ENCODE measurements at places on chromosomes 7 and 10.

DNA sequence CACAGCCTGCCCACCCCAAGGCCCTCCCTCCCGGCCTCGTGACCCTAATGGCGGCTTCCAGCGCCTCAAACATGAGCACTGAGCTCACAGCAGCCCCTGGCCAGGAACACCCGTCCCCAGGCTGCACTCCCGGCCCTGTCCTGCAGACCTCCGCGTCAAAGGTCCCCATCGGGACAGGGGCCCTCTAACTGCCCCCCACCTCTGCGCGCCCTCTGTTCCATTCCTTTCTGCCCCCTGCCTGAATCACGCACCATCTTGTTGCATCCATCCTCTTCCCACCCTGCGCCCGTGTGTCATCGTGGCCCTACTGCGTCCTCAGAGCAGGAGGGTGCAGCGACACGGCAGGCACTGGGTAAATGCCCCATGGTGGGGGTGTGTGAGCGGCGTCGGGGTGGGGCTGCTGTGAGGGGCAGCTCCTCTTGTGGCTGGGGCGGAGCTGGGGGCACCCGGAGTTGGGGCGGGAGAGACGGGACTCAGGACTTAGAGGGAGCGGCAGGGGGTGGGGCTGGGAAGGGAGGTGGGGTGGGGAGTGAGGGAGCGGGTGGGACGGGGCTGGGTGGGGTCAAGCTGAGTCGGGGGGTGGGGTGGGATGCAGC is 13.4 kb downstream of the SLC29A4 start:
- no peak for DNase-seq

DNA sequence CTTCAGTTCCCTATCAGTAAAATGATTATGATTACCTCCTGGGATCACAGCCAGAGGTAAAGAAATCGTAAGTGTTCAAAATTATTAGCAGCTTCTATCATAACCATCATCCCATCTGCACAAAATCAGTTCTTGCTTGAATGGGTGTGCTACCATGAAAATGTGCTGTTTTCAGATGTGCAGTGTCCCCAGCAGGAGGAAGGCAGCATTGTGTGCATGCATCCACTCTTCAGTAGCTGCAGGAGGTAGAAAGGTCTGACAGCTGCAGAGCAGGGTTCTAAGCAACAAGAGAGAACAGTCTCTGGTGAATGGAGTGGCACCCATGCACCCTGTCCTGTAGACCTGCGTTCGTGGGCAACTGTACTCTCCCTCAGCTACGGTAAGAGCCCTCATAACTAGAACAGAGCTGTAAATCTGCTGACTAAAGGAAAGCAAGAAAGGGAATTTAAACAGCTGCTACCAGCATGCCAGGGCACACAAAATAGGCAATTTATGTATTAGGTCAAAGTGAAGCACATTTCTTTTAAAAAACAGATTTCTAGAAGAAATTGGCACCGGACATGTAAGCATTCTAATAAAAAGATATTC is 21.2 kb downstream of the VSTM2A start:
- no peak for DNase-seq

DNA sequence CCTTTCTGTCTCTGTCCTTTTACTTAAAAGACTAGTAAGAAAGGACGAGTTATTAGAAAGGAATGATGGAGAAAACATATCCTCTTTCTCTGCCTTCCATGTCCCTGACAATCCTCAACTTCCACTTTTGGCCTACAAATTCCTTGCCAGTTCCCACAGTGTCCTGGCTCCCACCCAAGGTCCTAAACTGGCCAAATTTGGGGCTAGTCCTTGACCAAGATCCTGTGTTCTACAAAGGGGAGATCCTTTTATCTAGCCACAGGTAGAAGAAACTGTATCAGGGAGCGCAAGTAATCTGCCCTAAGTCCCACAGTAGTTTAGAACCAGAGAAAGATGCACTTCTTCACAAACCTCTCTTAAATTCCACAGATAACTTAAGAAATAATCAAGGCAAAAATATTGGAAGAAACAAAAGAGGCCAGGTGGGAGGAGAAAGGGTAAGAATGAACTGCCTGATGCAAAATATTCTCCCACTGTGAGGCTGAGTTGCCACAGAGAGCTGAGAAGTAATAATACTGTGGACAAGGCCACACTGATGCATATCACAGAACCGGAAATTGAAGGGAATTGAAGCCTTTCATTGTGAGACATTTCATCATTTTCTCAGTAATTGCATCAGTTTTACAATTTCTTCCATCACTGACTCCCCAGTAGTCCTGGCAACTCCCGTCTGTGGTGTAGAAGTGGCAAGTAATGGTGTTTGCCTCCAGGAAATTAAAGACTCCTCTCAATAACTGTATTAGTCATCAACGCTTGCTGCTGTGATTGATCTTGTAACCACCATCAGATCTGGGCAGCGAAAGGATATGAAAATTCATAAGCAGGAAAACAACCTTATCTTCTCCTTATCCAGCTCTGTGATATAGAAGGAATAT is 47.2 kb downstream of the DNAJC12 start:
- no peak for DNase-seq

DNA sequence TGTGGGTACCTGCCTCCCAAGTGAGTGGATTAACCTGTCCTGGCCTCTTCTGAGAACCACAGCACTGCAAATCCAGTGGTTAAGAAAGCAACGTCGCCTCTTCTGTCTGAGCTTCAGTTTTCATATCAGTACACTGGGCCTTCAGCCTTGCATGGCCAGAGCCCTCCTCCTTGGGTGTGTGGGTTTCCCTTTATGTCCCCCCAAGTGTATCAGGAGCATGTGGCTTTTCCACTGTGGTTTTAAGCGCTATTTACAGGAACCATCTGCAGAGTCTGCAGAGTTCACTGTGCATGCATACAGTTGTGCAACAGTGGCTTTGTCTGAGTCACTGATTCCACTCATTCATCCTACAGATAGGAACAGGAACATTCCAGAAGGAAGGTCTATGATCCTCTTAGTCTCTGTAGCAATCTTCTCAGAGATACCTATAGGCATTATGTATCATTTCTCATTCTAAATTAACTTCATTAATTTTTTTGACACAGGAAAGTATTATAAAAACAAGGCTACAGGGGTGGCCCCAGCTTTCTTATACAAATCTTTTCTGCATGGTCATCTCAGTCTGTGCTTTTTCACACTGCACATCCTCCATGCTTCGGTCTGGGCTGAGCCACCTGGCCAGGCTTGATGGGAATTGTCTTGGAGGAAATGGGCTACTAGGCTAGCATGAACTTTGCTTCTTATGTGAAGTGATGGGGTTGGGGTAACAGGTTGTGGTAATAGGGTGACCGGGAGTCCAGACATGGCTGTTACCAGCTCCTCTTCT is 17.1 kb downstream of the MBL2 start:
- peak; percentile 60 for DNase-seq

DNA sequence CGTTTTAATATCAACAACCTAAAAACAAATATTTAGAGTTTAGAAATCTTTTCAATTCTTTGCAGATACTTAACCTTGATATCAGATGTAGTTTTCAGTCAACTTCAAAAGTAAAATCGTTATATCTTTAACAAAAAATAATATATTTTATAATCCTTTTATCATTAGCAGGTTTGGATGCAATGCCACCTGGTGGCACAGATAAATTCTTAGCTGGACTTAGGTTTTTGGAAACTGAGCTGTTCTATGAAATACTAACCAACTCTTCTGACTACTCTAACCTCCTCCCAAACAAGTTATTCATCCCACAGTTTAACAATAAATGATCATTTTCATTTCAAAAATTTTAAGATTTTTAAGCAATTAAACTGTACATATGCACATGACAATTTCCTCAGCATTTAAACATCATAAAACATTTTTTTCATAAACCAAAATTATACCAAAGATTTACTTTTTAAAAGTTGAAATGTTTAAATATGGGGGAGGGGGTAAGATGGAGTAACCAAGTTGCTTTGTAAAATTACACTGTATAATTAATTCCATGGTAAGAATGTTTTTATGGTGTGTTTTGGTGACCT is 56.9 kb downstream of the HIBADH start:
- no peak for DNase-seq

- DNase-seq: no peak
Observed at GRCh38 chr10:43194266-43194665, 56.0 kb downstream of the CSGALNACT2 start.

- DNase-seq: no peak
Observed at GRCh38 chr10:68506411-68506810, 20.9 kb downstream of the SLC25A16 start.

GRCh38 chr10:75254739-75255138 is 19.0 kb upstream of the COMTD1 start:
- DNase-seq: no peak

DNA sequence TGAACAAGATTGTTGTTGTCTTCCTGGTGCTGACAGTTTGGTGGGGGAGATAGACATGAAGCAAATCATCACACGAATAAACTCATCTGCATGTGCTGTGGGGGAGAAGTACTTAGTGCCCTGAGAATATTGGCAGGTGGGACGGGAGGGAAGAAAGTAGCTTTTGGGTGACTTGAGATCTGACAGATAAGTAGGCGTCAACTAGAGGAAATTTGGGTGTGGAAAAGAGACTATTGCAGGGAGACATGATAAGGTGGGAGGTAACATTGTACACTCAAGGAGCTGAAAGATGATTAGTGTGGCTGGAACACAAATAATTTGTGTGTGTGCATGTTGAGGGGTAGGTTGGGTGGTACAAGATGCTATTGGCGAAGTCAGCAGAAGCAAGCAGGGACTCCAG is 30.1 kb downstream of the CNNM2 start:
- no peak for DNase-seq

DNA sequence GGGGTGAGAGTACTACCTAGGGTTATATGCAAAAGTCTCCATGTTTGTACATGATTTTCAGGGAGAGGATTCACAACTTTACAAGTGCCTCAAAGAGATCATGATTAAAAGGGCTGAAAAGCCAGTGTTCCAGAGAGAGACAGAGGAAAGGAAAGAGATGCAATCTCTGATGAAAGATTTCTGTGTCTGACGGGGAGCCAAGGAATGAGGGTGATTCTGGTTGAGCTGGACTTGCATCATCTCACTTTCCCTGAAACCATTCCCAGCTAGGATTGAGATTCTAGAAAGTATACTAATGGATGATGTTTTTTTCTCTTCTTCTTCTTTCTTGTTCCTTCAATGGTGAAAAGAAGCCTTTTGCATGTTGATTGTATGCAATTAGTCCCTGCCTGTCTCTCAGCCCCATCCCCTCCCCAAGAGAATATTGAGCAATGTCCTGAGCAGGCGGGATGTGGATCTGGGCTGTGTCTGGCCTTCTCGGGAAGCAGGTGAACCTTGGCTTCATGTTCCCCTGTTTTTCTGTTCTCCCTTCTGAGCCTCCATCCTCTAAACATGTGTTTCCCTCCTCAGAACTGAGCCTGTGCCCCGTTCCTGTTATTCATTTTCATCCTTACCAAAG is 186.1 kb downstream of the ZNF365 start:
- DNase-seq: no peak

GRCh38 chr10:12503311-12503710 is 154.0 kb downstream of the CAMK1D start:
- DNase-seq: no peak

GRCh38 chr7:483656-484355 is 35.8 kb downstream of the PDGFA start:
- no peak for DNase-seq

DNA sequence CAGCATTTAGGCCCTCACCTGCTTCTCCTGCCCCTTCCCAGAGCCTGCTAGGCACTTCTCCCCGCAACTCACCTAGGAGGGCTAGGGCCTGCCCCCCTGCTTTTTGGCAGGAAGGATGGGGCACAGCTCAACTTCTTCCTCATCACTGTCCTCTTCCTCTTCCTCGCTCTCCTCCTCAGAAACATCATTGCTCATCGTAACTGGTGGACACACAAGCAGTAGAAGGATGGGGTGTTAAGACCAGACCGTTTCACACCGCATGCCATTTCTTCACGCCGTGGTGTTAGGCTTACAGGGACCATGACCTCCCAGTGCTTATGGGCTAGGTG is 1.6 kb downstream of the NPM3 start:
- no peak for DNase-seq

- no peak for DNase-seq
Observed at GRCh38 chr10:131820626-131821025, 80.2 kb upstream of the PPP2R2D start.

DNA sequence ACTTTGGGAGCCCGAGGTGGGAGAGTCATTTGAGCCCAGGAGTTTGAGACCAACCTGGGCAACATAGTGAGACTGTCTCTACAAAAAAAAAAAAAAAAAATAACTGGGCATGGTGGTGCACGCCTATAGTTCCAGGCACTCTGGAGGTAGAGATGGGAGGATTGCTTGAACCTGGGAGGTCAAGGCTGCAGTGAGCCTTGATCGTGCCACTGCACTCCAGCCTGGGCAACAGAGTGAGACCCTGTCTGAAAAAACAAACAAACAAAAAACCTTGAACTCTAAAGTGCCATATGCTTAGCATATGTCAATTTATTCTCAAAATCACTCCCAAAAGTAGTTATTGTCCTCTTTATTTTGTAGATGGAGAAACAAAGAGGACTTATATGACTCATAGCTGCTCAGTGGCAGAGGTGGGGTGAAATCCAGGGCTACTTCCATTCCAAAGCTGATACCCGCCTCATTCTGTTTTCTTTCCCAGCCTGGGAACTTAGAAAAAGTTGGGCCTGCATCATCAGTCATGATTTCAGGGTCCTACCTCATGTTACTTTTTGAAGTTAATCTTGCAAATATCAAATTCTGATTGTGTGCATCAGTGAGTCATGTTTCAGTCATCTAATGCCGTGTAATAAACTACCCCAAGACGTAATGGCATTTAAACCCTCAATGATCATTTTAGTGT is 13.3 kb downstream of the DHTKD1 start:
- DNase-seq: no peak

DNA sequence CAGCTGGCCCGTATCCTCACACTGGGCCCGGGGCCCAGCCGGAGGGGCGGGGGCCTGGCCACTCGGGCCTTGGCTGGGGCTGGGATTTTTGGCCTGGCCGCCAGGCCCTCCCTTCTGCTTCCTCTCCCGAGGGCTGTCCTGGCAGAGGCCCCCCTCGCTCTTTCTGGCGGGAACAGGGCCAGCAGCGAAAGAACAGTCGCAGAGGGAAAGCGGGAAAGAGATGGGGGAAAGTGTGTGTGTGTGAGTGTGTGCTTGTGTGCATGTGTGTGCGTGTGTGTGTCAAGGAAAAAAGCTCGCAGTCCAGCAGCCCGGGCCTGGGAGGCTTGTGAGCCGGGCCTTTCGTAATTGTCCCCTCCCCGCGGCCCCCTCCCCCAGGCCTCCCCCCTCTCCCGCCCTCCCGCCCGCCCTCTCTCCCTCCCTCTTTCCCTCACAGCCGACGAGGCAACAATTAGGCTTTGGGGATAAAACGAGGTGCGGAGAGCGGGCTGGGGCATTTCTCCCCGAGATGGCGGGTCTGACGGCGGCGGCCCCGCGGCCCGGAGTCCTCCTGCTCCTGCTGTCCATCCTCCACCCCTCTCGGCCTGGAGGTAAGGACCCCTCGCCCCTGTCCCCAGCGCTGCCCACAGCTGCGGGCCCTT is at the start of gene ELN:
TSS of gene ELN (plus strand) at position 491 of the 638 bp plus-strand sequence. CDS start at position 506, 15 bp downstream.
- peak; percentile 80 for DNase-seq

DNA sequence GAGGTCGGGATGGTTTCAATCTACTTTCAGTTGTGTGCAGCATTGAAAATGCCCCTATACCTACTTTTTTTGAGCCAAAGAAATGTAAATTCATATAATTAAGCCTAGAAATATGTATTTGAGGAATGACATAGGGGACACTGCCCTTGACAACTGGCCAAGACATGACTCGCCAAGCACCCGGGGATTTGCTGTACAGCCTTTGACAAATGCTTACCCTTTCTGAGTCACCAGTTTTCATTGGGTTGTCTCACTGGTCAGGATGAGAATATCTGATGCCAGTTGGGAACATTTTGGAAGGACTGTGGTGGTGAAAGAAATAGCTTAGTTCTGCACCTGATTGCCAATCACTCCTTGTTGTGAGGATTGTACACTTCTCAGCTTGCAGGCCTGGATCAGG is 166.8 kb upstream of the HABP2 start:
- no peak for DNase-seq
